Activated CD8-positive, alpha-beta memory T cell treated with anti-CD3 and anti-CD28 coated beads for 4 hours (primary cell): ENCODE measurements at places on chromosomes 4 and X.

DNA sequence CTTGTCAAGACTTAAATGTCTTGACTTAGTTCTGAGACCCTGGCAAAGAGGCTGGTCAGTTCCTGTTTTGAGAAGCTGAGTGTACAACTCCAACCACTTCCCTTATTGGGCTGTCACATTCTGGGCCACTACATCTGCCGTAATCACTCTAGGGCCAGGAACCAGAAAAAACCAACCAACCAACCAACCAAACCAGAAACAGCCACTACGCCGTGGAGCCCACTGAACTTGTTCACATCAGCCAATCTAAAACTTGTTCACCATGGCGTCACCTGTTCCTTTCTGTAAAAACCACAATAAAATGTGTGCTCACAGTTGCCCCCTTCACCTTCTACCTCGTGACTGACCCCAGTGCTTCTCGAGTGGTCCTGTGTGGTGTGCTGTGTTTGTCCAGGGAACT lies 107.3 kb downstream of the JADE1 start:
- DNase-seq, result peak; percentile 6

DNA sequence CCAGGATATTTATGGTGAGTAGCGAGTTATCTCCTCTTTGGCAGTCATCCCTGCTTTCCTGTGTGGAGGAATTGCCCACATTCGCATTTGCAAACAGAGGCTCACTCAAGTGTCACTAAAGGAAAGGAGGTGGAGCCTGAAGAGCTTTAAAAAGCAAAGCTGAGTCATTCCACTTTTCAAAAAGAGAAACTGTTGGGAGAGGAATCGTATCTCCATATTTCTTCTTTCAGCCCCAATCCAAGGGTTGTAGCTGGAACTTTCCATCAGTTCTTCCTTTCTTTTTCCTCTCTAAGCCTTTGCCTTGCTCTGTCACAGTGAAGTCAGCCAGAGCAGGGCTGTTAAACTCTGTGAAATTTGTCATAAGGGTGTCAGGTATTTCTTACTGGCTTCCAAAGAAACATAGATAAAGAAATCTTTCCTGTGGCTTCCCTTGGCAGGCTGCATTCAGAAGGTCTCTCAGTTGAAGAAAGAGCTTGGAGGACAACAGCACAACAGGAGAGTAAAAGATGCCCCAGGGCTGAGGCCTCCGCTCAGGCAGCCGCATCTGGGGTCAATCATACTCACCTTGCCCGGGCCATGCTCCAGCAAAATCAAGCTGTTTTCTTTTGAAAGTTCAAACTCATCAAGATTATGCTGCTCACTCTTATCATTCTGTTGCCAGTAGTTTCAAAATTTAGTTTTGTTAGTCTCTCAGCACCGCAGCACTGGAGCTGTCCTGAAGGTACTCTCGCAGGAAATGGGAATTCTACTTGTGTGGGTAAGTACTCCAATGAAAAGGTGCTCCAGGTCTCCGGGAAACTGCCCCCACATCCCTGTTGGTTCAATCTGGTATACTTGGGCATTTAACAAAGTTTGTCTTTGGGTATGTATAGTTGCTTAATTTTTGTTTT lies at the start of gene EGF:
Gene EGF, plus strand, starts transcription at position 178 of the 890 bp plus-strand sequence. Its CDS starts 453 bp downstream, at position 631.
- DNase-seq, result no peak

DNA sequence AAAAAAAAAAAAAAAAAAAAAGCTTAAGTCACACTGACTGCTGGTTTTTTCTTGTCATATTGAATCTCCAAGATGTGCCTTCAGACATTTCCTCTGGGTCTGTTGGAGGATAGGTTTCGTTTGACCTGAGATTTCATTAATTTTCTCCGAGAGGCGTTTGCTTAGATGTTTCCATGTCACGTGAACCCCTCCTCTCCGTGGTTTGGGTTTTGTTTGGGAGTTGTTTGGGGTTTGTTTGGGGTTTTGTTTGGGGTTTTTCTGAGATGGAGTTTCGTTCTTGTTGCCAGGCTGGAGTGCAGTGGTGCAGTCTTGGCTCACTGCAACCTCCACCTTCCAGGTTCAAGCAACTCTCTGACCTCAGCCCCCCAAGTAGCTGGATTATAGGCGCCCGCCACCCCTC lies 40.8 kb upstream of the DHRSX start:
- no peak for DNase-seq

DNA sequence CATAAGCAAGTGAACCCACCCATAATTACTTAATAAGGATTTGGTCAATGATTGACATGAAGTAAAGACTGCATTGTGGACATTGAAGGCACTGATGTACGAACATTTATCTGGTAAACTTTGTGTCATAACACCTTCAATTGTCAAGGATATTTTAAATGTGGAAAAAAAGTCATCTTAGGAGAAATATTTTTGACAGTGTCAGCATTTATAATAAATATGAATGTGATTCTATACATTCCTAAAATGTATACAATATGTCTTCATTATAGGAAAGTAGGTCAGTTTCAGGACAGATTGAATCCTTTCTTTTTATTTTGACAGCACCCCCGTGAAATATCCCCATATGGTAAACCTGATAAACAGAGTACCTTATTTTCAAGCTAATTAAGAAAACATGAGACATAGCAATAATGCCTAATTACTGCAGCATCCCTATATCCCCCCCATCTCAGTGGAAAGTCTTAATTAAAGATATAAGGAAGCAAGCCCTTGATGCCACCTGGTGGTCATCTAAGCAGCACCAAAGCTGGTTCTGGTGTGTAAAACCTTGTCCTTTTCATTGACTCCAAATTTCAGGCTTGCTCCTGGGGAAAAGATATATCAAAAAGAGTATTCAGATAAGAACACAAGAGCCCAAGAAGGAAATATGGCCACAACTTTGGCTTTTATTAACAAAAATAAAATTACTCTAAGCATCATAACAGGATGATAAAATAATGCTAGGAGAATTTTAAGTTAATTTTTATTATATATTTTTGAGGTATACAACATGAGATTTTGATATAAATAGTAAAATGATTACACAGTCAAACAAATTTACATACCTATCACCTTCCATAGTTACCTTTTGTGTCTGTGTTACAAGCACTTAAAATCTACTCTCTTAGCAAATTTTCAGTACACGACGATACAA lies 379.7 kb downstream of the TLL1 start:
- no peak for DNase-seq
